Bronchial epithelial cell (primary cell): ENCODE measurements at places on chromosomes 5 and 9. TPM values are rescaled to one million over a fixed set of nuclear protein-coding genes. Genes with fewer than 3 reads are reported as not detected.

SLC1A3 gene
- total RNA-seq, result 1.7 and 3.4 TPM in 2 replicates

IL5 gene
- not detected in 2 replicates for total RNA-seq

OMD gene
- total RNA-seq, result not detected in 2 replicates

IL33 gene
- total RNA-seq, result 1.0 and 2.4 TPM in 2 replicates

PGM5 gene
- total RNA-seq, result under 0.01 TPM in 1 of 2 replicates, not detected in the other

ENHO gene
- 0.13 TPM in 1 of 2 replicates, not detected in the other for total RNA-seq

SLC36A2 gene
- total RNA-seq, result not detected in 2 replicates

SNCB gene
- not detected in 2 replicates for total RNA-seq

RNF145 gene
- total RNA-seq, result 84.2 and 160 TPM in 2 replicates

- DNase-seq, result no peak
Measured at GRCh38 chr9:83011611-83012010, 51.3 kb downstream of the RASEF start.

DNA sequence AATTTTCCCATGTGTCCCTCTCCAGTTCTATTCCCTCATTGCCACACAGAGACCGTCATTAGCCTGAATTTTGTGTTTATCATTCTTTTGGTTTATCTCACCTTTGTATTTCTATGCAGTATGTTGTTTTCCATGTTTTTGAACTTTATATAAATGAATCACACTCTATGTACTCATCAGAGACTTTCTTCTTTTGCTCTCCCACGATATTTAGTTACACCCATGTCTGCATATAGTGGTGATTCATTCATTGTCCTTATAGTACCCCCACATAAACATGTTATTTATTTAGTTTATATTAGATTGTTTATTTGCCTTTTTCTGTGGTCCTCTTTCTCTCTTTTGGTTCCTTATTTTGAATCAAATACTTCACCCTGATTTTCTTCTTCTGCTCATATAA lies 199.7 kb downstream of the FSTL4 start:
- peak; percentile 78 for DNase-seq

GRCh38 chr5:2675548-2675947 lies 75.9 kb downstream of the IRX2 start:
- DNase-seq, result no peak

DNA sequence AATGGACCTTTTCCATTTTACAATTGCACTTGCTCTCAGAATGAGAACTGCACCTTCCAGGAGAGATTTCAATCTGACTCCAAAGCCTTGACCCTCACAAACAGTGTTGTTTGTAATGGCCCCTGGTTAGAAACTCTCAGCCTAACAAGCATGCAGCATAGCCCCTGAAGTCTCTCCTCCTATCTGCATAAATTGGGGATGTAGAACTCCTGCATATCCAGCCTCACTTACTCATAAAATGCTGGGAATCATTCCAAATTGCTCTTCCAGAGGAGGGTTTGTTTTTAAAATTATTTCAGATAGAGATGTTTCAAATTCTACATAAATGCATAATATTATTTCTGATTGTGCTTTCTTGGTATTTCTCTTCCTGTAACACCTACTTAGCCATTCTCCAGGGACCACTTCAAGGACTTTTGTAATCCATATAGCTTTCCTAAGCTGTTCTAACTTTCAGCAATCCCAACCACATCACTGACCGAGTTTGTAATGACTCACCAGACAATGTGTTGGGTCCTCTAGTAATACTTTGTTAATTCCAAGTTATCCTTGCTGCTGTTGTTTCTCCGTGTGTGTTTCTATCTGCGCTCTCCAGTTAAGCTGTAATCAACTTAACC lies 143.8 kb upstream of the CCDC152 start:
- peak; percentile 46 for DNase-seq

GRCh38 chr5:33807771-33808170 lies 84.0 kb downstream of the ADAMTS12 start:
- no peak for DNase-seq

DNA sequence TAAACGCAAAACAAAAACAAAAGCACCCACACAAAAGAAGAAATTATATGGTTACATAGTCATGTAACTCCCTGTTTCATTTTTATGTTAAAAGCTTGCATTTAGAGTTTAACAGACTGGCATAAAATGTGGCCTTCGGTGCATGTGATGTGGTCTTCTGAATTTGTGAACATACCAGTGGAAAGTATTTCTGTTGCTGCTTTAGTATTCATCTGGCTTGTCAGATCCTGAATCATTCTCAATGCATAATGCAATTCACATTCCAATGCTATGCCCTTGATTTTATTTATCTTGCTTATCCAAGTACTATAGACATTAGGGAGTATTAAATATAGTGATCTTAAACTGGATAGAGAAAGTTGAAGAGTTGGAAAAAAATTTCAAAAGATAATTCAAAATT lies 740.2 kb upstream of the ZNF608 start:
- peak; percentile 86 for DNase-seq

GRCh38 chr5:74589204-74590056 lies 51.1 kb downstream of the ENC1 start:
- no peak for DNase-seq

GRCh38 chr5:57517250-57517649 lies 34.6 kb upstream of the ACTBL2 start:
- DNase-seq, result no peak

GRCh38 chr5:142803428-142804125 lies 33.4 kb downstream of the ARHGAP26 start:
- DNase-seq, result no peak

- DNase-seq, result no peak
Measured at GRCh38 chr9:127088724-127089615, 33.5 kb downstream of the ANGPTL2 start.

- DNase-seq, result no peak
Measured at GRCh38 chr5:17174965-17175364, 42.5 kb upstream of the BASP1 start.
